Stimulated activated CD4-positive, alpha-beta T cell treated with anti-CD3 and anti-CD28 coated beads, Interleukin-2, amount 100 ng/mL, for 24 hours (primary cell): ENCODE measurements at places on chromosomes 4 and X.

DNA sequence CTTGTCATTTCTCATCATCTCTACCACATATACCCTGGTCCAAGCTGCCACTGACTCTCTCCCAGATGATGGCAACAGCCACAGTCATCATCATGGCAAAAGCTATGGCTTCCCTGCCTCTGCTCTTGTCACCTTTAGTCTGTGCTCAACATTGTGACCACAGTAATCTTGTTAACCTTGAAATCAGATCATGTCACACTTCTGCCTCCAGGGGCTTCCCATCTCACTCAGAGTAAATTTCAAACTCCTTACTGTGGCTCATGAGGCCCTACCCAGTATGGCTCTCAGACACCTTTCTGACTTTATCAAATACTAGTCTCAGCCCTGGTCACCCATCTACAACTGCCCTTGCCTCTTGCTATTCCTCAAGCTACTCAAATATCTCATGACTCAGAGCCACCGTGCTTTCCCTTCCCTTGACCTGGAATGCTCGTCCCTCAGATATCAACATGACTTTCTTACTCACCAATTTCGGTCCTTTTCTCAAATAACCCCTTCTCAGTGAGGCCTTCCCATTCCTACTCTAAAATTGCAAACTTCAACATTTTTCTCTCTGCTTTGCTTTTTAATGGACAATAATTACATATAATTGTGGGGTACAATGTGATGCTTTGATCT, 41.1 kb upstream of the STIM2 start:
- DNase-seq = no peak

GRCh38 chrX:50812995-50813842, 775 bp downstream of the SHROOM4 start:
- DNase-seq = no peak

GRCh38 chrX:121102101-121102500, 54.7 kb downstream of the GLUD2 start:
- no peak for DNase-seq

DNA sequence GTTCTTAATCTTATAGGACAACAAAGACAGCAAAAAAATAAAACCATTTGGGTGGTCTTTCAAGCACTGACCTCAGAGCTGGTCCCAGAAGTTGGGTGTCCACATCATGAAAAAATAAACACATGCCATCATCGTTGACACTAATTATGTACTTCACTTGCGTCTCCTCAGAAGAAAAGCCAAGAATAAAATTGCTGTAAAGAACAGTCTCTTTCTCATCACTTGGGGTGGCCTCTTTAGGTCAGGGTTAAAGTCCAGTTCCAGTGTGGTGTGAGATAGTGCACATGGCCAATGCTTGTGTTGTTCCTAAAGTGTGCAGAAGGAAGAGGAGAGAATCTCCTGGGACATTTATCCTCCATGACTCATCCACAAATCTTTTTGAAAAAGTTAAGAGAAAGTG, 49.5 kb upstream of the IBSP start:
- no peak for DNase-seq

- peak; percentile 66 for DNase-seq
These were observed 14.8 kb downstream of the PDK3 start for GRCh38 chrX:24479924-24480323.

- no peak for DNase-seq
These were observed 75.4 kb upstream of the PACRGL start for GRCh38 chr4:20624793-20625374.

GRCh38 chrX:122087341-122087740, 1039.9 kb downstream of the GLUD2 start:
- DNase-seq = no peak

- no peak for DNase-seq
These were observed 909 bp upstream of the PRKG2 start for GRCh38 chr4:81215931-81216330.

DNA sequence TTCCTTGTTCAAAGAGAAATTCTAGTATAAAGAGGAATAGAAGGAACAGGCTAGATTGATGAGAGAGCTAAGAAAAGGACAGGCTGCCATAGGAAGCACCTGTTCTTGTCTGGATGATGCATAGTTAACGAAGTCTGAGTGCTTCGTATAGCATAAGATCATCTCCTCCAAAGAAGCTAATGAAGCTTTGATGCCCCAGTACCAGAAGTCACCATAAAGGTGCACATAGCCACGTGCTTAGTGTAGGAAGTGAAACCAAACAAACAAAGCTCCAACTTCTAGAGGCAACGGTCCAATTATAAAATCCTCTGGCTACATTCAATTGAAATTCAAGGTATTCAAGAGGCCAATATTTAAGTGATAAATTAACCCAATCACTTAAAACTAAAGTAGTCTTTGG, 31.0 kb downstream of the AFAP1 start:
- DNase-seq = no peak

GRCh38 chrX:54397113-54397512, 39.3 kb upstream of the WNK3 start:
- DNase-seq = no peak

GRCh38 chr4:151862766-151863165, 102.0 kb upstream of the GATB start:
- no peak for DNase-seq

GRCh38 chr4:123505095-123506010, 108.8 kb downstream of the SPRY1 start:
- peak; percentile 20 for DNase-seq

DNA sequence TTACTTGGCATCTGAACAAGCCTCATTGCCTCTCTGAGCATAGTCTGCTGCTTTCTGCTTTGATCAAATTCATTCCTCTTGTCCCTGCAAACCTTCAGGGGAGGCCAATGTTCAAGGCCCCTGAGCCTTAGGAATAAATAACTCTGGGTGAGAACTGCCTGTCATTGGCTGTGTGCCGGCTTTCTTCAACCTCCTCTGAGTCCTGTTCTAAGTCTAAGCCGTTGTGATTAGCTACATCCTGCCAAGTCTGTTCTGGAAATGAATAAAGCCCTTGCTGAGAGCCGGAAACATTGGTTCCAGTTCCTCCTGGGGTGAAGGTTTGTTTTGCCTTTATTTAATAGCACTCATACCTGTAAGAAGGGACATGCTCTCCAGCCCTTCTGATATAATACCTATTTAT, 13.8 kb downstream of the RNF4 start:
- no peak for DNase-seq

- DNase-seq = no peak
These were observed 95.7 kb downstream of the SHISA3 start for GRCh38 chr4:42492962-42493361.
